ENCODE measurements at places on chromosomes 16 and 17.

DNA sequence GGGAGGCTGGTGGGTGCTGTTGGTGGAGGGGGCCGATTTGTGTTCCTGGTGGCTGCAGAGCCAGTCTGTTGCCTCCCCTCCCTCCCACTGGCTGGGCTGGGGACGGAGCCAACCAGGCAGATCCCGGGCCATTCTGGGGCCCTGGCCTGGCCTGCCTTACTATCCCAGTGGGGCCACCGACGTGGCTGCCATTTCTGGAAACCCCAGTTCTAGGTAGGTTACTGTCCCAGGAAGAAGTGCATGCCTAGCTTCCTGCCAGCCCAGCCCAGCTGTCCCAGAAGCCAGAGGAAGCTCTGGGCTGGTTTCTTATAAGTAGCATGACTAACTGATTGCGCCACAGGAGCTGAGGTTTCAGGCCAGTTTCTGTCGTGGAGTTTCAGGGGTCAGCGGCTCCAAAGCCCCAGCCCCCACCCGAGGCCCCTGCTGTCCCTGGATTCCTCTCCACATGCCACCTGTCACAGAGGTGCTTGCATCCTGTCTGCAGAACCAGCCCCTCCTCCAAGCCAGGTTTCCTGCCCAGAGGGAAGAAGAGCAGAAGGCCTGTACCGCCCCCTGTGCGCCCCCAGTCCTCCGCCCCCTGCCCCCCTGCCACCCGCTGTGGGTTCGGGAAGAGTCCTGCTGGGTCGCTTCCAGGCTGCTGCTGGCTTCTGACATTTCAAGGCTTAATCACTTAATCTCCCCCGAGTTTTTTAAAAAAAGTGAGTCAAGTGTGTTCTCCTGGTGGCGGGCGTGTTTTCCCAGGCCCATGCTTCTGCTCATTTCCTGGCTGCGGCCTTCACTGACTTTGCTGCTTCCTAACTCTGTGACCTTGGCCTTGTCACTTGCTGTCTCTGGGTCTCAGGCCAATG is 13.2 kb downstream of the IL4R start:
- H3K27ac ChIP-seq, result peak overlapping the region; percentile 79
- H3K27me3 ChIP-seq, result no peaks in the 10 kb centered on the region
- peaks cover 17% of the 10 kb centered on the region for H3K4me1 ChIP-seq
- DNase-seq, result peak; percentile 78
- no peaks in the 10 kb centered on the region for H3K36me3 ChIP-seq

GRCh38 chr17:59851439-59852375 is 41.0 kb downstream of the TUBD1 start:
- H3K4me3 ChIP-seq, result no peak overlapping the region
- H3K36me3 ChIP-seq, result no peaks in the 10 kb centered on the region
- H3K27me3 ChIP-seq, result no peaks in the 10 kb centered on the region

- H3K27me3 ChIP-seq, result no peaks in the 10 kb centered on the region
- peaks cover 58% of the 10 kb centered on the region for H3K4me1 ChIP-seq
- peaks cover 14% of the 10 kb centered on the region for H3K36me3 ChIP-seq
- H3K4me3 ChIP-seq, result no peak overlapping the region
Observed at GRCh38 chr17:67055811-67056745, 11.7 kb downstream of the CACNG1 start.

DNA sequence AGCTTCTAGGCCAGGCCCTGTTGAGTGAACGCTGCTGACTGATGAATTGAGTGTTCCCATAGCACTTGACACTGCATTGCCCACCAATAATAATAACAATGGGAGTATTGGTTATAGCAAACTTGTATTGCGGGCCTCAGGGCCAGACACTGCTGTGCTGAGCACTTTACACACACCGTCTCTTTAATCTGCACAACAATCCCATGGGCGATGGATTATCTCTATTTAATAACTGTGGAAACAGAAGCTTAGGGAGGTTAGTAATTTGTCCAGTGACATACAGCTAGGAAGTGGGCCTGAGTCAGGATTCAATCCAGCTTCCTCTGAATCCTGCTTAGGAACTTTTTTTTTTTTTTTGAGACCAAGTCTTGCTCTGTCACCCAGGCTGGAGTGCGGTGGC is 11.2 kb downstream of the ARHGAP23 start:
- H3K27me3 ChIP-seq, result no peaks in the 10 kb centered on the region
- H3K36me3 ChIP-seq, result no peaks in the 10 kb centered on the region
- peaks cover 46% of the 10 kb centered on the region for H3K4me1 ChIP-seq
- H3K4me3 ChIP-seq, result no peak overlapping the region

- no peak for DNase-seq
- H3K27me3 ChIP-seq, result no peaks in the 10 kb centered on the region
- H3K4me3 ChIP-seq, result no peak overlapping the region
- no peaks in the 10 kb centered on the region for H3K36me3 ChIP-seq
Observed at GRCh38 chr16:87924041-87924810, 12.1 kb downstream of the CA5A start.

DNA sequence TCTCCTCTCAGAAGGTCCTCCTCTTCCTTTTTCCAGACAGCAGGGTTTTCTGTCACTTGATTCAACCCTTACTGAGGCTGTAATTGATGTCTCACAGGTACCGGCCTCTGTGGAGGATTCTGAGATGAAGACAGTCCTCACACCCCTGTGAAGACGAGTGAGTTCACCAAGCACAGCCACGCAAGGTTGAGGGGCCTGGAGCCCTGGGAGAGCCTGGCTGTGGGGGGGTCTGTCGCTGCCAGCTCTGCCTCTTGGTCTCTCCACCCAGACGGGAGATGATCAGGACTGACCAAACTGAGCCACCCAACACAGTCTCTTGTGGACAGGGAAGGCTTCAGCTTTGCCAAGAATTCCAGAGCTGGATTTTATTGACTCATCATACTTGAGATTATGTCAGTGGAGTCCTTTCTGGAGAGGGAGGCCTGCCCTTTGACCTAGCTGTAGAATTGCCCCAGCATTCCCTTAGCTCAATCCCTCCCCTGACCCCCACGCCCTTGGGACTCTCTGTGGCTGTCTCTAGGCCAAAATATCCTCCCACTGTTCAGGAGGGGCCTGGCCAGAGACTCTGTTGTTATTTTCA is 51.1 kb upstream of the CRHR1 start:
- peaks cover 5% of the 10 kb centered on the region for H3K4me1 ChIP-seq
- no peak overlapping the region for H3K4me3 ChIP-seq
- no peak overlapping the region for H3K27ac ChIP-seq
- H3K27me3 ChIP-seq, result no peaks in the 10 kb centered on the region

DNA sequence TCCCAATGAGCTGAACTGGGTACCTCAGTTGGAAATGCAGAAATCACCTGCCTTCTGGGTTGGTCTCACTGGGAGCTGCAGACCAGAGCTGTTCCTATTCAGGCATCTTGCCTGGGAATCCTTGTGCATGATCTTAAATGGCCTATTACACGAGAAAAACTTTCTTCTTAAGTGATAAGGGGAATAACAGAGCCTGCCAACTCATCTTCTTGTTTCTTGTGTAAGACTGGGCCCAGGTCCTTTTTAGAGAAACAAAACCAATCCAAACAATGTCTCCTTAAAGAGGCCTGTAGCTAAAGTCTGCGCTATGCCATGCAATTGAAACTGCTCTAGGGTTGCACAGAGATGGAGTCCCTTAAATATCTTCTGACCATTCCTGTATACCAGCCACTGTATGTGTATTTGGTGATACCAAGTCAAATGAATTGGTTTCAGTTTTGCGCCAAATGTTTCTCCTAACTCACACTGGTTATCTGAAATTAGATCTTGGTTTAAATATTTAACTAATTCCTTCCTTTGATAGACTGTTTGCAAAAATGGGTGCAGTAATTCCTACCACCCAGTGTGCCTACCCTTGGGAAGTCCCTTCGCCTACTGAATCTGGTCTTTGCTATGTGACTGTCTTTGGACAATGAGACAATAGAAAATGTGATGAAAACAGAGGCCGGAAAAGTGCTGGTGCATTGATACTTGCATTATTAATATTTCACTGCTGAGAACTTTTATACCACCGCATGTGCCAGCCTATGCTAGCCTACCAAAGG is 6.5 kb upstream of the CCL23 start:
- no peaks in the 10 kb centered on the region for H3K36me3 ChIP-seq
- H3K27me3 ChIP-seq, result no peaks in the 10 kb centered on the region

GRCh38 chr16:80056324-80056723 is 455.8 kb upstream of the MAF start:
- H3K27me3 ChIP-seq, result no peaks in the 10 kb centered on the region
- H3K4me1 ChIP-seq, result no peaks in the 10 kb centered on the region
- H3K27ac ChIP-seq, result no peak overlapping the region
- DNase-seq, result no peak

GRCh38 chr17:32588982-32589381 is 102.2 kb downstream of the CDK5R1 start:
- H3K27me3 ChIP-seq, result no peaks in the 10 kb centered on the region
- H3K4me1 ChIP-seq, result no peaks in the 10 kb centered on the region
- no peak for DNase-seq
- H3K27ac ChIP-seq, result no peak overlapping the region

GRCh38 chr17:79142375-79142774 is 67.8 kb downstream of the ENGASE start:
- H3K4me1 ChIP-seq, result no peaks in the 10 kb centered on the region
- H3K27ac ChIP-seq, result no peak overlapping the region
- H3K36me3 ChIP-seq, result no peaks in the 10 kb centered on the region
- H3K27me3 ChIP-seq, result peaks cover 66% of the 10 kb centered on the region
- DNase-seq, result no peak

GRCh38 chr17:44610871-44611270 is 45.4 kb upstream of the MEIOC start:
- no peak for DNase-seq
- no peak overlapping the region for H3K27ac ChIP-seq
- H3K4me3 ChIP-seq, result no peak overlapping the region
- no peaks in the 10 kb centered on the region for H3K4me1 ChIP-seq
- H3K27me3 ChIP-seq, result peaks cover 5% of the 10 kb centered on the region
- no peaks in the 10 kb centered on the region for H3K36me3 ChIP-seq

All from gastrocnemius medialis (tissue), 4 donors.